ENCODE measurements at places on chromosomes 2 and 18.

GRCh38 chr2:232386490-232386739 lies 7.9 kb downstream of the ALPP start:
- DNase-seq: peak; percentile 9

- no peak for DNase-seq
These were observed 423.2 kb upstream of the CRIM1 start for GRCh38 chr2:35932276-35932963.

DNA sequence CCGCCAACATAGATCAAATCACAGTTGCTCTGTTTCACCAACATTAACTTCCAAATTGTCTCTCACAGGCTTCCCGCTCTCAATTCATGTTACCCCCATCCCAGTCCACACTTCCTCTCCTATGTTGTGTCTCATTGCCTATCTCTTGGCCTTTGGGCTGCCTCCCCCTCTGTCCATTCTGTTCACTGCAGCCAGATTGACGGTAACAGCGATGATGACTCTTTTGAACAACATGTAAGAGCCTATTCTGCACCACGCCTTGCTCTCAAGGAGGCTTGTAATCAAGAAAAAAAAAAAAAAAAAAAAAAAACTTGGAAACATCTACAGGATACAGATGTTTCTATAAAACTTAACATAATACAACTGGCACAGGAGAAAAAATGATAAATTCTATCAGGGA lies 77.3 kb upstream of the RMDN2 start:
- no peak for DNase-seq

GRCh38 chr18:61824733-61825363 lies 68.0 kb downstream of the RNF152 start:
- no peak for DNase-seq

GRCh38 chr2:66495788-66496640 lies 61.1 kb downstream of the MEIS1 start:
- DNase-seq: no peak

DNA sequence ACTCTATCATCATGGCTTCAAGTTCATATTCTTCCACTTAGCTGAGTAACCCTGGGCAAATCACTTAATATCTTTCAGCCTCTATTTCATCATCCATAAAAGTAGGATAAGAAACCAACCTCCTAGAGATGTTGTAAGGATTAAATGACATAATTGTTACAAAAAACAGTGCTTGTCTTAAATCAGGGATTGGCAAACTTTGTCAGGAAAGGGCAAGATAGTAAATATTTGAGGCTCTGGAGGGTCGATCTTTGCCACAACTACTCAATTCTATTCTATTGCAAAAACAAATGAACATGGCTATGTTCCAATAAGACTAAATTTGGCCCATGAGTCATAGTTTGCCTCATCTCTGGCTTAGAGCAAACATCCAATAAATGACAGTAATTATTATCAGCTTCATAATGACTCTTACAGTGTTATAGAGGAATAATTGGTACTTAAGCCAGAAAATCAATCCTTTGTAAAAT lies 184.7 kb downstream of the SATB2 start:
- no peak for DNase-seq

- no peak for DNase-seq
These were observed 22.4 kb downstream of the TWIST2 start for GRCh38 chr2:238870261-238870660.

DNA sequence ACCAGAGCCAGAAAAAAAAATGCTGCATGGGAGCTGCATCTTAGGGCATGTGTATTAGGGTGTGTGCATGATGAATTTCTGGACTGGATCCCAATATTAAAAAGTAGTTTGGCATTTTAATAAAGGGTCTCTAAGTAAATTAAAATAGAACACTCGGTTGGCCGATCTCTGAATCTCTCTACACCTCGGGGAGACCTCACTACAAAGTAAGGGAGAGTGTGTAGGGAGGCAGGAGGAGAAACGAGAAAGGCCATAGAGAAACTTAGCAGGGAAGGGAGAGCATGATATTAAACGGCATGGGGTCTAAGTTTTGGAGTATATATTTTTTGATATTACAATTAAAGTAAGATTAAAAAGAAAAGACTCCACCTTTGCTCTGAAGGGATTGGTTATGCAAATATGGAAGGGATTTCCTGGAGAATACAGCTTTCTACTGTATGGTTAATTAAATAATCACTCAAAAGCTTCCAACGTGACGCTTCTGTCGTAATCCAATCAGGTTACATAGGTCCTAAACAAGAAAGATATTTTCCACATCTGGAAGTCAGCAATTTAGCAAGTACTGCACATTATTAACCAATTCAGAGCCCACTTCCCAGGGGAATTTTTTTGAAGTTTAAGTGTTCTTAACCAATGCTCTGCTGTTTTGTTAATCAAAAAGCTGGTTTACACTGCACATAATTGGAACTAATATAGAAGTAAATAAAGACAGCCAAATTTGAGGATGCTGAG lies 1.0 kb upstream of the ZEB2 start:
- DNase-seq: no peak

GRCh38 chr18:30705943-30706342 lies 336.6 kb downstream of the DSC3 start:
- no peak for DNase-seq

- DNase-seq: no peak
These were observed 45.0 kb downstream of the NBEAL1 start for GRCh38 chr2:203059567-203060240.

- no peak for DNase-seq
These were observed 5.1 kb upstream of the STPG4 start for GRCh38 chr2:47160211-47160610.

DNA sequence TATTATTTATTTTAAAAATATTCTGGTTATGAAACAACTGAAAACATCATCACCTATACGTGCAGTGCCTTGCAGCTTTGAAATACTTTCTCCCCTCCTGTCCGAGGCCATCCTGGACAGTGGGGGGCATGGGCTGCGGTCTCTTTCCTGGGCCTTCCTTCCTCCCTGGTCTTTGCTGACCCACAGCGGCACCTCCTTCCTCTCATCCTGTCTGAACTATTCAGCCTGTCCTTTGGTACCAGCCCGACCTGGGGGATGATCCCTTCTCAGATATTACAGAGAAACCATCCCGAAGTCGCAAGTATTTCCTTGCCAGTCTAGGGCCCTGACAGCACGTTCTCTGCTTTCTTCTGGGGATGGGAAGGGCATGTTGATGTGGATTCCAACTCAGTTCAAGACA lies 736.6 kb upstream of the HS6ST1 start:
- no peak for DNase-seq

DNA sequence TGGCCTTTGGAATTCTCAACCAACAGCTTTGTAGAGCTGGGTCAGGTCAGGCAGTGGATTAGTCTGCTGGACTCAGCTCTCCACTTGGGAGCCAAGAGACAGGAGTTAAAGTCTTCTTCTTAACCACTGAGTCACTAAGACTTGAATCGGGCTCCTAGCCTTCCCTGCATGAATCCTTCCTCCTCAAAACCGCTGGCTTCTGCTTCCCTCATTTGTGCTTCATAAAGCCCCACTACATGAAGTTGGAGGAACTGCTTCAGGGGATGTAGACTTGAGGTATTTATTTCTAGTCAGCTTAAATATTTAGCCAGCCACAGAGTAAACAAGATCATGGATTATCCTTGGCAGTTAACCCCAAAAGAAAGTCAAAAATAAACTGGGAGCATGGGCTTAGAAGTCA lies 536.3 kb upstream of the TNP1 start:
- no peak for DNase-seq

GRCh38 chr2:62941413-62941812 lies 109.2 kb upstream of the OTX1 start:
- peak; percentile 2 for DNase-seq

DNA sequence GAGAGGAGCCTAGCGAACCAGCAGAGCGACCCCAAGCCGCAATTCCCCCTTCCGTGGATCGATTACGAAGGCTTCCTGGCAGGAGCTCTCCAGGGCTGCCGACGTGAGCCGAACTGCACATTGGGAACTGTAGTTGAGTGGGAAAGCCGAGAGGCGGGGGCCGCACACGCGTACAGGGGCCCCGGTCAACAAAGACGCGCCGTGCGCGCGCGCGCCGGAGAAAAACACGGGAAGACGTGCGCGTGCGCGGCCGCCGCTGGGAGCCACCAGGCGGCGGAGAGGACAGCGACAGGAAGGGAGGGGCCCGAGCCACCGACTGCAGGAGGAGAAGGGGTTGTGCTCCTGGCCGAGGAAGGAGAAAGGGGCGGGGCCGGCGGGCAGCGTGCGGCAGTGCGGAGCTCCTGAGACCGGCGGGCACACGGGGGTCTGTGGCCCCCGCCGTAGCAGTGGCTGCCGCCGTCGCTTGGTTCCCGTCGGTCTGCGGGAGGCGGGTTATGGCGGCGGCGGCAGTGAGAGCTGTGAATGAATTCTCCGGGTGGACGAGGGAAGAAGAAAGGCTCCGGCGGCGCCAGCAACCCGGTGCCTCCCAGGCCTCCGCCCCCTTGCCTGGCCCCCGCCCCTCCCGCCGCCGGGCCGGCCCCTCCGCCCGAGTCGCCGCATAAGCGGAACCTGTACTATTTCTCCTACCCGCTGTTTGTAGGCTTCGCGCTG lies at the start of gene SPAST:
SPAST (plus strand) TSS at position 247 of the 711 bp plus-strand sequence; CDS start at position 523, 276 bp downstream.
- DNase-seq: peak; percentile 98

- DNase-seq: no peak
These were observed 857 bp upstream of the INHBB start for GRCh38 chr2:120344976-120345581.

- no peak for DNase-seq
These were observed 23.3 kb downstream of the CHST10 start for GRCh38 chr2:100394111-100394641.

DNA sequence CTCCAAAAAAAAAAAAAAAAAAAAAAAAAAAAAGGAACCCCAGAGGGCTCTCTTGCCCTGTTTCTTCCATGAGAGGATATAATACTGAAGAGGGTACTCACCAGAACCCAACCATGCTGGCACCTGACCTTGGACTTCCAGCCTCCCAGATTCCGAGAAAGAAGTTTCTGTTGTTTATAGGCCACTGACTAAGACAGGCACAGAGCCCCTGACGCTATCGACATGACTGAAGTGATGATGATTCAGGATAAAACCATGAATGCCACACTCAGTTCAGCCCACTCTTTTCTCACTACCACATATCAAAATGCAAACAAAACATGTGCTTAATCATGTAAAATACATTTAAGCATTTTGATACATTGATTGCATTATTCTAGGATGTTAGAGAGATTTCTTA lies 66.1 kb upstream of the CDCA7 start:
- DNase-seq: no peak

DNA sequence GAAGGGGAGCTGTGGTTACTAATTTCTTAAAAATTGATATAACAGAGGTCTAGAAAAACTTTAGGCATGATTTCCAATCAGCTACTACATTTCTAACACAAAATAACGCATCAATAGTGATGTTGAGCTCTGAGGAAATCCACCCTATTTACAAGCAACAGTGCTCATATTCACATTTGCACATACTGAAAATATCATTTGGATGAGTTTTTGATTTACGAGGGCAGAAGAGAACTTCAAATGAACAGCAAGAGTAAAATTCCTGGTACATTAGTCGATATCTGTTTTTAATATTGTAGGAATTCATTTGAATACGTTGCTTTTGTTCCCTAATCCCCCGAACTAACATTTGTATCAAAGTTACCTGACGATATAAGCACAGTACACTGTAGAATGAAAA lies 761.0 kb upstream of the POU3F3 start:
- no peak for DNase-seq

- no peak for DNase-seq
These were observed 20.6 kb upstream of the NDUFV2 start for GRCh38 chr18:9081940-9082339.

DNA sequence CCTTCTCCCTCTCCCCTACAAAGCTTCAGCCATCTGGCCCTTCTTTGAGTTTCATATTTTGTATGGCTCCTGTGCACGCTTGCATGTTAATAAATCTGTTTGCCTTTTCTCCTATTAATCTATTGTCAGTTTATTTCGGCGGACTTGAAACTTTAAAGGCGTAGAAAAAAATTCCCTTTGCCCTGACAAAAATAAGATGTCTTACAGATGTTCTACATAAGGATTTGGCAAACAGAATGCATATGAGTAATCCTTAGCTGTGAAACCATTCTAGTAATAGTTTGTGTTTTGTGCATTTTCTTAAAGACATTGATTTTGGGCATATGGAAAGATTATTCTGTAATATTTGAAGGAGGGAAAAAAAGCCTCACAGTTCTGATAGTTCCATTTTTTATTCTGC lies 15.0 kb upstream of the BMPR2 start:
- DNase-seq: no peak

DNA sequence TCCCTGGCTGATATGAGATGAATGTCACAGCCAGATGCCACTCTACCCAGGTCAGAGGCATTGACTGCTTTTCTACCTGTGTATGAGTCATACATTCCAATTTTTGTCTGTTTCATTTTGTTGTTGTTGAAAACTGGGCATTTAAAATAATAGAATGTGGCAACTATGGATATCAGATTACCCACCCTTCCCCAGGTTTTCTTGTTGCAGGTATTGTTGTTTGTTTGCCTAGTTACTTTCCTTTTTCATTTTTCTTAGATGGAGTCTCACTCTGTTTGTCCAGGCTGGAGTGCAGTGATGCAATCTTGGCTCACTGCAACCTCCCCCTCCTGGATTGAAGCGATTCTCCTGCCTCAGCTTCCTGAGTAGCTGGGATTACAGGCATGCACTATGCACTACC lies 70.2 kb downstream of the LRRC30 start:
- DNase-seq: no peak

GRCh38 chr2:11940121-11940743 lies 193.8 kb downstream of the LPIN1 start:
- DNase-seq: no peak

- DNase-seq: no peak
These were observed 1.5 kb downstream of the VAMP5 start for GRCh38 chr2:85585781-85586105.

- DNase-seq: no peak
These were observed 171.5 kb downstream of the MTCL1 start for GRCh38 chr18:8876887-8877286.

DNA sequence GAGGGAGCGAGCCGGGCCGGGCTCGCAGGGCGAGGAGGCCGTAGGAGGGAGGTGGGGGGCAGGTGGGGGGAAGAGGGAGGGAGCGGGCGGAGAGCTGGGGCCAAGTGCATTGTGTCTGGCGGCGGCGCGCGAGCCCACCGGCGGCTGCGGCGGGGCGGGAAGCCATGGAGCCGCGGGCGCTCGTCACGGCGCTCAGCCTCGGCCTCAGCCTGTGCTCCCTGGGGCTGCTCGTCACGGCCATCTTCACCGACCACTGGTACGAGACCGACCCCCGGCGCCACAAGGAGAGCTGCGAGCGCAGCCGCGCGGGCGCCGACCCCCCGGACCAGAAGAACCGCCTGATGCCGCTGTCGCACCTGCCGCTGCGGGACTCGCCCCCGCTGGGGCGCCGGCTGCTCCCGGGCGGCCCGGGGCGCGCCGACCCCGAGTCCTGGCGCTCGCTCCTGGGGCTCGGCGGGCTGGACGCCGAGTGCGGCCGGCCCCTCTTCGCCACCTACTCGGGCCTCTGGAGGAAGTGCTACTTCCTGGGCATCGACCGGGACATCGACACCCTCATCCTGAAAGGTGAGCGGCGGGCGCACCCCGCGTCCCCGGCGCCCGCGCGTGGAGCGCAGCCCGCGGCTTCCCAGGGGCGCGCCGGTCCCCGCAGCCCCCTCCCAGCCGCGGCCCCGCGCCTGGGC lies at the start of gene TMEM178A:
TMEM178A (plus strand) TSS at position 107 of the 680 bp plus-strand sequence; CDS start at position 165, 58 bp downstream.
- DNase-seq: no peak

GRCh38 chr2:27115519-27115918 lies 3.4 kb downstream of the CGREF1 start:
- no peak for DNase-seq
